ENCODE measurements at places on chromosomes 2 and 18.

DNA sequence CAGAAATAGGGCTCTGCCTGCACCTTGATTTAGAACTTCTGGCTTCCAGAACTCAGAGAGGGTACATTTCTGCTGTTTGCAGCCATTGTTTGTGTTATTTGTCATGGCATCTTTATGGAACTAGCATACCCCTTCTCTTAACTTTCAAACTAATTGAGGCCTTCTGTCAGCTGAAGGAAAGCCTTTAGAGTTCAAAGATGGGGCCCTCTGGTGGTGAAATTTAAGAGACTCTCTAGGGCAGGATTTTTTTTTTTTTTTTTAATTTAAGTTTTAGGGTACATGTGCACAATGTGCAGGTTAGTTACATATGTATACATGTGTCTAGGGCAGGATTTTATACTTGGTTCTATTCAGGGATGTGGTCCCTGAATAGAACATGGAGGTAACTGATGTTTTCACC is 260.6 kb upstream of the LINC00305 start:
- peak; percentile 20 for DNase-seq

GRCh38 chr18:57664568-57665165 is 43.0 kb upstream of the NARS1 start:
- DNase-seq = no peak

GRCh38 chr2:48845684-48846083 is 90.2 kb upstream of the LHCGR start:
- no peak for DNase-seq

DNA sequence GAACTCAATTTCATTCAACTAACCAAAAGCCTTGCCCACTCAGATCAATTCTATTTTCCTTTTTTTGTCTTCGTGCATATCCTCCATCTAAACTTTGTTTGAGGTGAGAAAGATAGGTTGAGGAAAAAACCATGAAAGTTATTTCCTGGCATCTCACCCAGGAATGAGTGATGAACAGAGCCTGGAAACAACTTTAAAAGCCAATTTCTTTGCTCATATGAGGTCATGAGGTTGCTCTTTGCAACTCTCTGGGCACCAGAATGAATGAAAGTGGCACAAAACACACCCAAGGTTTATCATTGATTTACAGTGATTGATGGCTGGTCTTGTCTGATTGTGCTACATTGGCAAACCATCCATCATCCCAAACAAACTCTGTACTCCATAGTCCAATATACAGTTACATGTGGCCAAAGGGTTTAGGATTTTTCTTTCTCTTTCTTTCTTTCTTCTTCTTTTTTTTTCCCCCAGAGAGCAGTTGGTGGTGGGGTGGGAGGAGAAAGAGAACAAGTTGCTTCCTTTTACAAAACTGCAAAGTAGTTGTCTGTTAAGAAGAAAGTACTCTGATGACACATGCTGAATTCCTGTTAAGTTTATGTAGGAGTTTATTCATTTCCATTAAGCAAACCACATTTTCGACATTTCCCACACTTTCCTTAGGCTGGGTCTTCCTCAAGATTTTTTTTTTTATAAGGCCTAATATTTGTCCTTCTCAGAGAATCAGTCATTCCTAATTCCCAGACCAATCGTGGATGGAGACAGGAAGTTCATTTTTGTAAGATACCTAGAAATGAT is 575.9 kb upstream of the ZEB2 start:
- DNase-seq = no peak

DNA sequence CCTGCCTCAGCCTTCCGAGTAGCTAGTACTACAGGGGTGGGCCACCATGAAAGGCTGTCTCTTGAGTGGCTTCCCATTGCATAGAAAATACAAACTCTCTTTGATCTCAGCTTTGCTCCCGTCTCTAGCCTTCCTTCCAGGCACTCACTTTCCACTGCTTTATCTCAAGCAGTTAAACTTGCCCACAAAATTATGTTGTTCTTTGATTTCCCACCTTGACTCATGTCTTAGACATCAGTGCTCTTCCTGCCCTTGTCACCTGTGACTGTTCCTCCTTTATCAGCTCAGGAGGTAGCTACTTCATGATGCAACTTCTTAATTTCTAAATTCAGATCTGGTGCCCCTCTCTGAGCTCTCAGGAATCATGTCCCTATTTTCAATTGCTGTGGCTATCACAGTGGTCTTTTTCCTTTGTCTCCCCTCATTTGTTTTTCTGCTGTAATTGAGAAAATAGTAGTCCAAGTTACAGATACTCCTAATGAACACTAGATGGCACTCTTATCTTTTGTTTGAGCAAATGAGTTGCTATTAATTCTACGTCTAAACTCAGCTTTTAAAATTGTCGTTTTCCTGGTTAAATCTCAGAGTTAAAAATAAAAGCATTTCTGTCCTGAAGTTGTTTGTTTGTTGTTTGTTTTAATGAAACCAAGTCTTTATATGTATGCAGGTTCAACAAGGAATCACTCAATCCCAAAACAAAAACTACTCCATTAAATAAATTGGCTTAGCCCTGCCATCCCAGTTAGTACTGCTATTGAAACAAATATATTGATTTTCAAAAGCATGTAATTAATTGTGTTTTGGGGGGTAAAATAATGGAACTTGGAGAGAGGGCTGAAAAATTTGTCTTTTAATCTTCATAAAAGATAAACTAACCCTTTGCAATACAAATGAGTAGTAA is 46.9 kb upstream of the GREB1L start:
- peak; percentile 31 for DNase-seq

All from iPS-NIHi11 (cell line).